Tracheal epithelial cell (primary cell): ENCODE measurements at places on chromosomes 1 and 21. TPM values are rescaled to one million over a fixed set of nuclear protein-coding genes. Genes with fewer than 3 reads are reported as not detected.

MNDA gene
- total RNA-seq, result not detected in 2 replicates

LIPI gene
- not detected in 2 replicates for total RNA-seq

ERICH3 gene
- under 0.01 TPM in 1 of 2 replicates, not detected in the other for total RNA-seq

COL24A1 gene
- under 0.01 TPM in 1 of 2 replicates, not detected in the other for total RNA-seq

BACE2 gene
- total RNA-seq, result 96.3 and 107 TPM in 2 replicates

ODF2L gene
- 12.6 and 12.8 TPM in 2 replicates for total RNA-seq

RFX5 gene
- total RNA-seq, result 19.0 and 68.0 TPM in 2 replicates

ZNF436 gene
- 30.4 and 35.8 TPM in 2 replicates for total RNA-seq

KPRP gene
- under 0.01 TPM in 1 of 2 replicates, not detected in the other for total RNA-seq

ARHGEF10L gene
- total RNA-seq, result 10.2 and 15.2 TPM in 2 replicates

SRSF4 gene
- total RNA-seq, result 23.0 and 26.5 TPM in 2 replicates

CLEC20A gene
- total RNA-seq, result not detected in 2 replicates

A3GALT2 gene
- not detected in 2 replicates for total RNA-seq

UMODL1 gene
- total RNA-seq, result not detected in 2 replicates

ATAD3C gene
- total RNA-seq, result not detected in 2 replicates

WDR64 gene
- not detected in 2 replicates for total RNA-seq

MCM3AP gene
- 60.7 and 64.4 TPM in 2 replicates for total RNA-seq

ITGB3BP gene
- 12.8 and 15.8 TPM in 2 replicates for total RNA-seq

S100A8 gene
- 19.4 and 185 TPM in 2 replicates for total RNA-seq

MCOLN3 gene
- 1.3 and 4.8 TPM in 2 replicates for total RNA-seq

CD5L gene
- not detected in 2 replicates for total RNA-seq
